ENCODE measurements at places on chromosomes 2 and 18.

- H3K27me3 ChIP-seq, result no peaks in the 10 kb centered on the region
- no peaks in the 10 kb centered on the region for H3K36me3 ChIP-seq
- H3K4me1 ChIP-seq, result no peaks in the 10 kb centered on the region
- no peak for DNase-seq
Measured at GRCh38 chr18:22063102-22063501, 106.3 kb upstream of the GATA6 start.

DNA sequence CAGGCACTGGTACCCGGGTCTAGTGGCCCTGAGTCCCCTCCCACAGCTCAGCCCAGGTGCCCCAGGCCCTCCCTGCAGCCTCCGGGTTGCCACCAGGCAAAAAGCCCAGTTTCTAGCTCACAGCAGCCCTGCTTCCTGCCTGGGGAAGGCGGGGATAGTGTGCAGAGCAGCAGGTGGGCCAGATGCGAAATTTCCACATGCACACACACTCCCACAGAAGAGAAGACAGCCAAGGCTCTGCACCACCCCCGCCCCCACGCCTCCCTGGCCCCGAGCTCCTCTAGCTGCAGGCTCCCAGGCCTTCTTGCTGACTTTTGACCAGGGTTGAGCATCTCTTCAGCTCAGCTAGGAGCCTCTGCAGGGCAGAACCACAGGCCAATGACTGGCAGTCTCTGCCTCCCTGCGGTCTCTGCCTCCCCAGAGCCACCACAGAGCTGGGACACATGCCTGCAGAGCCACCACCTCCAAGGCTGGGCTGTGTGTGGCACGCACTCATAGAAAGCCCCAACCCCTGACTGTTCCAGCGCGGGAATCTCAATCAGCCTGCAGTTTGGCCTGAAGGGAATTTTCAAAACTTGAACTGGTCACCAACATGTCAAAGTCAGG lies 7.2 kb downstream of the SLC66A2 start:
- no peaks in the 10 kb centered on the region for H3K4me1 ChIP-seq
- H3K27ac ChIP-seq, result no peak overlapping the region
- no peak for DNase-seq

DNA sequence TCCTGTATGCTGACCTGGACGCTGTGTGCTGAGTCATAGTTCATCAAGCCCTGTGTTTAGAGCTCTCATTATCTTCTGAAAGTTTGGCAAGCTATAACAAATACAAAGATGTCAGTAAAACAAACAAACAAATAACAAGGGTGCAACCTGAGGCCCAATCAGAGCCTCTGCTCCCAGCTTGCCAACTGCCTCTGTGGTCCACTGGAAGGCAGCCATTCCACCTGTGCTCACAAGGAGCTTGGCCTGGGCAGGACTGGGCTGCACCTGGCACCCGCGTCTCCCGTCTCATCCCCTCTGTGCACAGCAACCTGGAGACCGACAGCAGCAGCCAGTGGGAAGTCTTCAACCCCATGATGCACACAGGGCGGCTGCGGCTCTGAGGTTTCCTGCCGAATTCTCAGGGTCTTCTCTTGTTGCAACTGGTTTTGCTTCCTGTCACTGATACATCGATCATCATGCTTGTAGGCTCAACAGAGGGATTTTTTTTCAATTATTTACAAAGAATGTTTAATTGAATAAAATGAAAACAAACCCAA lies 97.8 kb downstream of the TMEM18 start:
- H3K36me3 ChIP-seq, result no peaks in the 10 kb centered on the region
- no peak overlapping the region for H3K27ac ChIP-seq
- H3K4me3 ChIP-seq, result no peak overlapping the region
- DNase-seq, result no peak

- no peaks in the 10 kb centered on the region for H3K4me1 ChIP-seq
- H3K36me3 ChIP-seq, result no peaks in the 10 kb centered on the region
- no peak overlapping the region for H3K4me3 ChIP-seq
Measured at GRCh38 chr18:33781429-33781828, 203.4 kb downstream of the ASXL3 start.
